ENCODE measurements at places on chromosomes 12 and 14.

GRCh38 chr12:67625004-67625403 is 23.5 kb upstream of the DYRK2 start:
- no peak for DNase-seq

DNA sequence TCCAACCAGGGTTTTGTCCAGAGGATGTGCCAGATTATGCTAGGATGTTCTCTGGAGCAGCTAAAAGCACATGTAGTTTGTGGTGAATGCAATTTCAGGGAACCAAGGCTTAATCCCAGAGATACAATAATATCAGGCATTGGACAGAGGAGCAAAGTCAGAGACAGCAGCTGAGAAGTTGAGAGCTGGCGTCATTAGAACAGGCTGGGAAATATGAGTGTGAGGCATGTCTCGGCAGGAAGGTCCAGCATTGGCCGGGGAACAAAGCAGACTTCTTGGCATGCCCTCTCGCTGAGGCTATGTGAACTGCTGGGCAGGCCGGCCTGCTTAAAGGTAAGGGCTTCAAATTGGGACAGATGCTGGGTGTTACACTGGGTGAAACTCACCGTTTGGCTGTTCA is 125.4 kb downstream of the CAND1 start:
- DNase-seq, result peak; percentile 18

DNA sequence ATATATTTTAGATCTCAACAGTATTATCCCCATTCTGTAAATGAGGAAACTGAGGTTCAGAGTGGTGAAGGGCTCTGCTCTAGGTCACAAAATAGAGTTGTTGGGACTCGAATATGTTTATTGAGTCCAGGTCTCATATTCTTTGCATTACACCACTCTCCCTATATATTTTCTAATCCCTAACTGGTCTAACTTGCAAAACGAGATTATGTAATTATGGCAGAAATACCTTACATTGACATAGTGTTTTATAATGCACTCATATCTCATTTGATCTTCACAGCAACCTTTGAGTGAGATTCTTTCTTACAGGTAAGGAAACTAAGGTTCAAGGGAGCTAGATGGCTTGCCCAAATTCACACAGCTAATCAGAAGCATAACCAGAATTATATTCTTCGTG is 106.9 kb upstream of the LRIG3 start:
- DNase-seq, result no peak

DNA sequence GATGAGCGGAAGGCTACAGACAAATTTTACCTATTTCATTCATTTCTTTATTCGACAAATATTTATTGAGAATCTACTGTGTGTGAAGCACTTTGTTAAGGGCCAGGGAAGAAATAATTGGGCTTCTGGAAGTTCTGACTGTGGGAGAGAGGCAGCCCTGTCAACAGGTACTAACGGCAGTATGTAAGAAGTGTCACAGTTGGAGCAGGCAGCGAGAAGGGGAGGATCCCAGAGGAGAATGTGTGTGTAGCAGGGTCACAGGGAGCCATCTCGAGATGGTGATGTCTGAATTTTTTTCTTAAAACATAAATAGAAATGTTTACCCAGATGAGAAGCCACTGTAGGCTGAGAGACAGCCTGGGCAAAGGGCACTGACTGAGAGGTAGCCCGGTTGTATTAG is 163.3 kb upstream of the SLC38A2 start:
- DNase-seq, result no peak

DNA sequence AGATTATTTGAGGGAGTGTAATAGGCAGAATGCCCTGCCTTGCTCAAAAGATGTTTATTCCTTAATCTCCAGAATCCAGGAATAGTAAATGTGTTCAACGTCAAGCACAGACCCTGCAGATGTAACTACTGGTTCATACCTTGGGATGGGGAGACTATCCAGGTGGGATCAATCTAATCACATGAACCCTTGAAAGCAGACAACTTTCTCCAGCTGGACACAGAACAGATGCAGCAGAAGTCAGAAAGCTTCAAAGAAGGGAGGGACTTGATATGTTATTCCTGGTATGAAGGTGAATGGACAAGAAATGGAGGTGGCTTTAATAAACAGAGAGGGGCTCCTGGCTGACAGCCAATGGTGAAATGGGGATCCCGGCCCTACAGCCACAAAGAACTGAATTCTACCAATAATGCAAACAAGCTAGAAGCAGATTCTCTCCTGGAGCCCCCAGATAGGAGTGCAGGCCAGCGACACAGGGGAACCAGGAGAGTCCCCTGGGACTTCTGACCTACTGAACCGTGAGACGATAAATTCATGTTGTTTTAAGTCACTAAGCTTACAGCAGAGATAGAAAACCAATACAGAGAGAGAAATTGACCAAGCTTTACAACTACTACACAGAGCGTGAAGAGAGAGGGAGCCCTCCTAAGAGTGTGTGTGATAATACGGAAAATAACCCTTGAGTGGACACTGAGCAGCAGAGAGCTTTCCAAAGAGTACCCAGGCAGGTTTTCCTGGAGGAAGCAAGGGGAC is 133.5 kb upstream of the TMEM132C start:
- no peak for DNase-seq

GRCh38 chr12:75759196-75759595 is 247.8 kb upstream of the KRR1 start:
- DNase-seq, result no peak

DNA sequence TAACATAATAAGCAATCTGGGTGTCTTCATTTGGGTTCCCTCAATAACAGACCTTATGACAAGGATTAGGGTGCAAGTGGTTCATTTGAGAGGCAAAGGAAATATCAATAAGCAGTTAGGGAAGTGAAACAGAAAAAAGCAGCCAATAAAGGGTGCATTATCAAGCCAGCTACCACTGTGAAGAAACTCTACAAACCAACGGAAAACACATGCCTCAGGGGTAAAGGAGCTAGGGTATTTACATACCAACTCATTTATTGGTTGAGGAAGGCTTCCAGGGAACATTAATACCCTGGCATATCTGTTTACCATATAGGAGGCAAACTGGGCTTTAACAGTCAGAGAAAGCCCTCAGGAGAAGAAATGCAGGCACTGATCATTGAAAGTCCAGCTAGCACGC is 22.7 kb upstream of the IFNG-AS1 start:
- DNase-seq, result no peak

GRCh38 chr12:108326254-108326750 is 12.8 kb downstream of the CMKLR1 start:
- no peak for DNase-seq

DNA sequence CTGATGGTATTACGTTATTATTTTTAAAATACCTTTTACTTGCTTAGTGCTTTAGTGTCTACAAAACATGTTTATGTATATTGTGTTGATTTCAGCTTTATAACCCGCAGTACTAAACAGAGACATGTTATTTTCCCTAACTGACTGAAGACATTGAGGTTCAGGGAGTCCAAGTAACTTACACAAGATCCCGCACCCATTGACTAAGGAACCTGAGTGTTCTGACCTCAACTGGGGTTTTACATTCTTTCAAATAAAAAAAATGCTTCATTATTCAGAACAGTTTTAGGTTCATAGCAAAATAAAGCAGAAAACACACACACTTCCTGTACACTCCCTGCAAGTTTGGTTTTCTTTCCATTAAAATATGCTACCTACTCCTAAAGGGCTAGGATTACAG is 60.4 kb upstream of the METAP2 start:
- no peak for DNase-seq

GRCh38 chr14:77037938-77038568 is 9.5 kb upstream of the IRF2BPL start:
- no peak for DNase-seq

GRCh38 chr12:132881818-132882217 is 5.6 kb downstream of the CHFR start:
- DNase-seq, result peak; percentile 24

- DNase-seq, result no peak
Measured at GRCh38 chr14:72830786-72831594, 62.9 kb downstream of the DPF3 start.

- no peak for DNase-seq
Measured at GRCh38 chr12:104455578-104456416, 951 bp upstream of the CHST11 start.

DNA sequence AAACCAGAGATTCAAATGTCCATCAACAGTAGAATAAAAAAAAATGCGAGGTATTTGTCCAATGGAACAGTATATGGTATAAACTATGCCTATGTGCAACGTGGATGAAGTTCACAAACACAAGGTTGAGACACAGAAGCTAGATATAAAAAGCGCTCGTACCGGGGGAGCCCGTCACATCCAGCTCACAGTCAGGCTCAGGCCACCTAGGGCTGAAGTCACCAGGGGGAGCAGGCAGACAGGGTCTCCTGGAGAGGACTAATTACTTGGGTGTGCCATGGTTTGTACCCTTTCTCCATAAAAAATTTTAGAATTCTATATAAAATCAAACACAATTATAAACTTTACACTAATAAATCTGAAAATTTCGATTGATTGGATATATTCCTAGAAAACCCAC is 13.6 kb downstream of the AHNAK2 start:
- DNase-seq, result no peak

DNA sequence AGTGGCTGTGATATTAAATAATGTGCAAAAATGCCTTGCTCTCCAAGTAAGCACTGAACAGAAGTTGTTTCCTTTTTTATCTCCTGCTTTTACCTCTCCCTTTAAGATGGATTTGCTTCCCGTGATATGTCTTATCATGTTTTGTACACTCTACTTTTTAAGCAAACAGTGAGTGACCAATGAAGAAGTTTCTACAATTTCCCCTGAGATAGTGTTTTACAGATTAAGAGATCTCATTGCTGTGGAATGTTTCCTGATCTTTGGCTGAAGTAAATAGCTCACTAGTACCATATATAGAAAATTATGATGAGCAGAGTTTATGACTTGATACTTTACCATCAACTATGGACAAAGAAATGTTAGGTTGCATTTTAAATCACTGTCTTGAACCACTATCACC is 184.8 kb upstream of the PDE3A start:
- no peak for DNase-seq

DNA sequence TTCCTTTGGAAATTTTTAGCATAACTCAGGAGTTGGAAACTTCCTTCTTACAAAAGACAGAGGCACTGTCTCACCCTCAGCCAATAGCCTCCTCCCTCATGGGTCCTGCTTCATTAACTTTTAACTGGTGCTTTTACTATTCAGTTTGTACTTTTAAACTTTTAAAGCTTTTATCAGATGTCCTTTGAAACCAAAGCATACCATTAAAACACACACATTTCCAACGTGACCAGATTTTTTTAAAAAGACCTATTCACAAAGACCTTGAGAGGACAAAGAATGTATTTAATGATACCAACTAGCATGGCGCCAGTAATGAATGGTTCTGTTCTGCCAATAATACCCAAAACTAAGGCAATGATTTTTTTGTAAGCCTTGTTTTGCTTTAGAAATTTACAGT is 173.6 kb upstream of the EEA1 start:
- no peak for DNase-seq

DNA sequence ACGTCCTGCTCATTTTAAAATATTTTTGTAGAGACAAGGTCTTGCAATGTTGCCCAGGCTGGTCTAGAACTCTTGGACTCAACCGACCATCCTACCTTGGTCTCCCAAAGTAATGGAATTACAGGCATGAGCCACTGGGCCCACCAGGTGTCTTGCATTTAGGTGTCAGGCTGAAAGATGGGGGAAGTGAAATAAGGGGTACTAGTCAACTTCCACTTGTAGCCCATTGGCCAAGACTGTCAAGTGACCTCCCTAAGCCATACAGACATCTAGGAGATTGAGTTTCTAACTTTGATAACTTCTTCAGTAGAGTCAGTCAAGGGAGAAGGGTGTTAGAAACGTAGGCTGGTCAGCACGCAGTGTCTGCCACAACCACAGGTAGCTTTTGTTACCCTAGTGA is 32.0 kb downstream of the ARF6 start:
- DNase-seq, result no peak

DNA sequence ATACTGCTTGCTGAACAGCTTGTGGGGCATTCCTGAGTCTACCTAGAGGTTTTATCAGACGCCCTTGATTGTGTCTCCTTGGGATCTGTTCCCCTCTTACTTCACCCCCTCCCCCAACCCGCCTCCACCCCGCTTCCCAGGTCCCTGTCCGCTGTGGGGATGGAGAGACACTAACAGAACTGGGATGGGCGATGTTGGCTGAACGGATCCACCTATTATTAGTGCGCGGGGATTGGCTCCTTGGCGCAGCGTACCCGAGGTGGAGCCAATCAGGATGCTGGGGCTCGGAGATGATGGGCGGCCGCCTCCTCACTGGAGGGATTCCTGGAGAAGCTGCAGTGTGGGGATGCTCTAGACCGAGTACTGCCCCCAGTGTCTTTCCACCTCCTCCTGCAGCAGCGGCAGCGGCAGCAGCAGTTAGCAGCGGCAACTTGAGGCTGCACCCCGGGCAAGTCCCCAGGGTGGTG is at the start of gene SYT1:
Gene SYT1 (plus strand): TSS at position 372 of the 467 bp plus-strand sequence.
- peak; percentile 65 for DNase-seq

DNA sequence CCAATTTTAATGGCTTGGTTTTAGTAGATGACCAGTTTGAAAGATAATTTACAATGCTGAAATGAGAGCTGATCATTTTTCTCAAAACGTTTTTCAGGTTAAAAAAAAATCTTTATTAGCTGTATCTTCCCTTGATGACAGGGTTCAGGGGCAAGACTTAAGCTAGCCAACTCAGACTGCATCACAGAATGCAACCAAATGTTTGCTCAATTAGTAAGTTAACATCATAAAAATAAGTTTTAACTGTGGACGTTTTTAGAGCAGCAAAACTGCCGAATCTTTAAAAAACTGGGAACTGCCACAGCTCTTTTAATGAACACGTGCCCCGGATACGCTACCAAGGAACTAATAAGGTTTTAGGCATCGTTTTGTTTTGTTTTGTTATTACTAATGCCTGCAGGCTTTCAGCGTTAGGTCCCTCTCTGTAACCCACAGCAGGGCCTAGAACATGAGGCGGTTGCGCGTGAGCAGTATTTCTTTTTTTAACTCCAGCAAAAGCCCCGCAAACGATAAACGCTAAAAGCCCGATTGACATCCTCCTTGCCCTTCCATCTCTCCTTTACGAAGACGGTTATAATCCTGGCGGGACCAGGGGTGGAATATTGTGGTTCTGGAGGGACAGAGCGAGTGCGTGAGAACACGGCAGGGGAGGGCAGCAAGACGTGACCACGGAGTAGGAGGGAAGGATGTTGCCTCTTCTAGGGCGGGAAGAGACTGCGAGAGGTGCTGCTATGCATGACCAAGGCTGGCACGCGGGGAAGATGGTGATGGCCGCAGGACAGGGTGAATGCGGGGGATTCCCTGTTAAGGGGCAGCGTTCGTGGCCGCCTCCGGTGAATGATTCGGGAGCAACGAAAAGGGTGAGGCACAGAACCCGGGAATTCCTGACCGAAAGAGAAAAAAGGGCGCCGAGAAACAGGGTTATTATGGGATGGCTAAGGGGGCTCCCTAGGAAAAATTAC is 652 bp downstream of the SUPT16H start:
- DNase-seq, result no peak

- no peak for DNase-seq
Measured at GRCh38 chr12:75439048-75439447, 41.5 kb upstream of the GLIPR1 start.

Data from AG04450 (cell line).